Naive thymus-derived CD4-positive, alpha-beta T cell (primary cell): ENCODE measurements at places on chromosomes 5 and 9.

DNA sequence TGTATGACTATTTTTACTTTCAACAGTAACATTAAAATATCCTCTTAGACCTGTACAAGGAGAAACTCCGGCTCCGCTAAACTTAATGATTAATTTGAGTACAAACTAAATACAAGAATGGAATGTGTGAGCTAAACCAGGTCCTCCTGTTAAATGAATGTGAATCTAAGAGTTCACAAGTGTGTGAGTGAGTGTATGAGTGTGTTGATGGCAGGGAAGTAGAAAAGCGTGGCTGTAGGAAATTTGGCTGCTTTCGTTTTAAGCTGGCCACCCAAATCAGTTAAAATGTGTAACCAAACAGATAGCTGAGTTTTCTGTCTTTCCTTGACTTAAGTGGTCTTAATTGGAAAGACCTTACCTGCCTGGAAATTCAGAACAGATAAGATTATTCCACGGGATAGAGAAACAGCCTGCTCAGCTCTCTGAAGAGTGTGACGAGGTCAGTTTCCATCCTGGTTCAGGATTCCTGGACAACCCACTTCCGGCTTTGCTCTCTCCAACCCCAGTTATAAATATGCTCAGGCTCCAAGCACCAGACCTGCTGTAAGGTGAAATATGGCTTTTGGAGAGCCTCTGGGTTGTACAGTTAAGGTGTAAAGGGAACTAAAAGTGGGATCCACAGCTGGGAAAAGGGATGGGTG, 908.6 kb upstream of the EDIL3 start:
- no peak for DNase-seq
- H3K27ac ChIP-seq, result no peak overlapping the region
- H3K4me3 ChIP-seq, result no peak overlapping the region
- no peaks in the 10 kb centered on the region for H3K36me3 ChIP-seq
- no peaks in the 10 kb centered on the region for H3K27me3 ChIP-seq
- H3K4me1 ChIP-seq, result no peaks in the 10 kb centered on the region

DNA sequence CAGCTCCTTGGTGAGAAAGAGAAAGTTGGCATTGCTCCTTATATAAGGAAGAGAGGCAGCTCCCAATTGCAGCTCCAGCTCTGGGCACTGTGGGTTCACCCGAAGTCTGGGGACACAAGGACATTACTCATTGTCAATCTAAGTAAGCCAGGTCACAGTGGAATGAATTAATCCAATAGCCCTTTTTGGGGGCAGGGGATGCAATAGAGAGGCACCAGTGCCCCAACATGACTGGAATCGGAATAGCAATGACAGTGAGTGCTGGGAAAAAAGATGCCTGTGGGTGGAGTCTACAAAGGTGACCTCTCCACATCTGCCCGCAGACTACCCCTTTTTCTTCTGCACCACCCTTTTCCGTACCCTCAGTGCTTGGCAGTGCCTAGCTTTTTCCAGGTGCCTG, 11.1 kb upstream of the NEUROG1 start:
- no peak for DNase-seq
- peaks cover 7% of the 10 kb centered on the region for H3K4me1 ChIP-seq
- no peaks in the 10 kb centered on the region for H3K36me3 ChIP-seq
- H3K4me3 ChIP-seq, result no peak overlapping the region
- no peak overlapping the region for H3K27ac ChIP-seq

DNA sequence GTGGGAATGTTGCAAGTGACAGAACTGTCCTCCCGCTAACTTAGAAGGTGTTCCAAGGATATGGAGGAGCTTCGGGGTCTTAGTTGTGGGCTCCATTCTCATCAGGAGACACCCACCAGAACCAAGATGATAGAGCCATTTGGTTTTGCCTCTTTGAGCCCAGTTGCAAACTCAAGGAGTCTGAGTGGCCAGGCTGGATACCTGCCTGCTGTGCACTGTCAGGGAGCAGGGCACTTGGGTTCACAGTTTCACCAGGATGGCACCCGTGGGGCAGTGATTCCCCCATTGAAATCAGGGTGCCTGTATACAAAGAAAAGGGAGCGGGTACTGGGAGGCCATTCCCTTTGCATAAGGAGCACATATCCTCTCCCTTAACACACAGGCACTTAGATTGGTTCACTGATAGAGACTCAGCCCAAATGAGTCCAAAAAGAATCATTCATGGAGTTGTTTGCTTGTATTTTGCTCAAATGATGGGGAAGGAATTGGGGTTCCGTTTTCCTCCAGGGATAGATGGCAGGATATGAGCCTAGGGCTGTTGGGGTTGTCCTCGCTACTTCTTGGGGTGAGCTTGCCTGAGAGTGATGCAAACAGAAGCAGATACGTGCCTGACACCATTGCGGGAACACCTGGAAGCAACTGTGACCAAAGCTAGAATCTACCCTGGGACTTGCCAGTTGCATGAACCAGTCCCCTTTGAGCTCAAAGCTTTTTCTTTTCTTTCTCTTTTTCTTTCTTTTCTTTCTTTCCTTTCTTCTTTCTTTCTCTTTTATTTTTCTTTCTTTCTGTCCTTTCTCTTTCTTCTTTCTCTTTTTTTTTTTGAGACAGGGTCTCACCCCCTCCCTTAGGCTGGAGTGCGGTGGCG, 1.3 kb upstream of the PRR7 start:
- peaks cover 38% of the 10 kb centered on the region for H3K4me1 ChIP-seq
- H3K27me3 ChIP-seq, result no peaks in the 10 kb centered on the region
- no peak for DNase-seq
- peak overlapping the region; percentile 97 for H3K27ac ChIP-seq
- H3K36me3 ChIP-seq, result peaks cover 4% of the 10 kb centered on the region

- H3K4me3 ChIP-seq, result no peak overlapping the region
- H3K4me1 ChIP-seq, result no peaks in the 10 kb centered on the region
- no peaks in the 10 kb centered on the region for H3K27me3 ChIP-seq
Observed at GRCh38 chr5:118637947-118638670, 350.2 kb downstream of the DTWD2 start.

- no peaks in the 10 kb centered on the region for H3K36me3 ChIP-seq
- DNase-seq, result no peak
- H3K4me3 ChIP-seq, result no peak overlapping the region
- H3K4me1 ChIP-seq, result no peaks in the 10 kb centered on the region
- no peaks in the 10 kb centered on the region for H3K27me3 ChIP-seq
Observed at GRCh38 chr9:10875752-10876151, 262.9 kb upstream of the PTPRD start.

DNA sequence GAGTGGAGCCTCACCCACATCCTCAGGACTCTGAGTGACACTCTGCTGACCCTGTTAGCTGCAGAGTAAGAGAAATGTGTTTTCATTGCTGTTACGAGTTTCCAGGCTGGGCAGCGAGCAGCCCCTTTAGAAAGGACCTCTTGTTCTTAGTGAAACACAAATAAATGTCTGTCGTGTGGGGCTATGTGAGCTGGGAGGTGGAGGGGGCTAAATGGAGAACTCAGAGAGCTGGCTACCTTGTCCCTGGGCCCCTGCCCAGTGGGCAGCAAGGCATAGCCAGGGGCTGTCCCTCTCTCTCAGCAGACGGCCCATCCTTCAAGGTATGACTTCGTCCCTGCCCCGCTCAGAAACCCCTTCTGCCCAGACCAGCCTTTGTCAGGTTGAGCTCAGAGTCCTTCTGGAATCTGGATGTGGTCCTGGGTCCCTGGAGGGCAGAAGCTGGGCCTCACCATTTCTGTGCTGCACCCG, 10.2 kb downstream of the DCANP1 start:
- H3K27ac ChIP-seq, result no peak overlapping the region
- H3K27me3 ChIP-seq, result no peaks in the 10 kb centered on the region
- no peaks in the 10 kb centered on the region for H3K4me1 ChIP-seq
- H3K4me3 ChIP-seq, result no peak overlapping the region
- DNase-seq, result no peak
- H3K36me3 ChIP-seq, result no peaks in the 10 kb centered on the region

DNA sequence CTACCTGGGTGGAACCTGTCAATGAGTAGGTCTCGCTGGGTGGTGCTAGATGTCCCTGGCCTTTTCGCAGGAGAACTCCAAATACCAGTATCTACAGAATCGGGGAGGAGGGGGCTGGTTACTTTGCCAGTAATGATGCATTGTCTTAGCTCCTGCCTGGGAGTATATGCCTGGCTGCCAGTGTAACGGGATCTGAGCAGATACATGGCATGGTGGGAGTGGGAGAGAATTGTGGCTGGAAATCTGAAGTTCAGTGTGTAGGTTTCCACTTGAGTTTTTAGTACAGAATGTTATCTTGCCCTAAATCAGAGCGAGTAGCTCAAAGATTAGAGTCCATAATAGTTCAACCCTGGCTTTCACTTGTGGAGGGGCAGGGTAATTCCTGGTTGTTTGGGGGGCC, 38.0 kb upstream of the FANCC start:
- no peaks in the 10 kb centered on the region for H3K4me1 ChIP-seq
- H3K27me3 ChIP-seq, result no peaks in the 10 kb centered on the region
- H3K36me3 ChIP-seq, result no peaks in the 10 kb centered on the region
- no peak for DNase-seq
- H3K27ac ChIP-seq, result no peak overlapping the region
- no peak overlapping the region for H3K4me3 ChIP-seq

- H3K27ac ChIP-seq, result no peak overlapping the region
- H3K4me3 ChIP-seq, result no peak overlapping the region
- no peaks in the 10 kb centered on the region for H3K4me1 ChIP-seq
- no peaks in the 10 kb centered on the region for H3K27me3 ChIP-seq
Observed at GRCh38 chr9:79362100-79363081, 209.4 kb upstream of the TLE4 start.

GRCh38 chr5:81007637-81008027, 47.5 kb downstream of the RASGRF2 start:
- no peak for DNase-seq
- peak overlapping the region; percentile 53 for H3K4me3 ChIP-seq
- H3K27ac ChIP-seq, result peak overlapping the region; percentile 80

DNA sequence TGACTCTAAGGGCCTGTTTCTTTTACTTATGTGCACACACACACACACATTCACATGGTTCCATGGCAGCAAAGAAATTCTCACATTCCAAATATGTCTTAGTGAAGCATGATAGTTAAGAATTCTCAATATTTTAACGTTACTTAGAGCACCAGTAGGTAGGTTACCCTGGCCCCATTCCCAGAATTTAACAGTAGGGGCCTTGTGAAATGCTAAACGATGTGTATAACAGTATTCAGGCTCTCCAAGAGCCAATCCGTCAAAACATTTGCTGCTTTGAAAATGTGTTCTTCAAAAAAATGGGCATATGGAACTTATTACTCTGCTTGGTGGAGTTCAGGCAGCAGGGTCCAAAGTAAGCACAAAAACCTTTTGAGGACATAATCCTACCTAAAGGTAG, 93.7 kb upstream of the DAB2 start:
- no peak for DNase-seq
- no peak overlapping the region for H3K4me3 ChIP-seq

- H3K27ac ChIP-seq, result no peak overlapping the region
- H3K4me3 ChIP-seq, result no peak overlapping the region
- H3K36me3 ChIP-seq, result no peaks in the 10 kb centered on the region
- DNase-seq, result no peak
Observed at GRCh38 chr5:103589357-103589756, 26.8 kb upstream of the NUDT12 start.

DNA sequence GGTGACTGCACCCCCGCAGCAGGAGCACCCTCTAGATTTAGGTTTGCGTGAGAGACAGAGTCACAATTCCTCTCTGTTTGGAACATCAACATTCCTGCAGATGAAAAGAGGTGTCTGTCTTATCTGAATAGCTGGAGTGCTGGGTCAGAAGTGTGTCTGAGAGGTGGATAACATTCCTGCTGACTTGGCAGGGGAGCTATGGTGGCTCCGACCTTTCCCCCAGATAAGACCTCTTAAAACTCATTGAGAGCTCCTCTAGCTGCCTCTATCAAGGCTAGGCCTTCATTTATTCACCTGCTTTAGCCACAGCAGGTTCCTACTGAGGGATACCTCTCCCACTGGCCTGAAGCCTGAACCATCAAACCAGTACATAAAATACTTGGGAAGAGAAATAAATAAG, 615.5 kb downstream of the LRRC70 start:
- no peaks in the 10 kb centered on the region for H3K4me1 ChIP-seq
- no peak for DNase-seq
- no peaks in the 10 kb centered on the region for H3K36me3 ChIP-seq
- H3K4me3 ChIP-seq, result no peak overlapping the region
- H3K27ac ChIP-seq, result no peak overlapping the region
- H3K27me3 ChIP-seq, result no peaks in the 10 kb centered on the region

GRCh38 chr5:124725040-124725434, 21.4 kb downstream of the ZNF608 start:
- no peaks in the 10 kb centered on the region for H3K4me1 ChIP-seq
- H3K36me3 ChIP-seq, result no peaks in the 10 kb centered on the region
- H3K27me3 ChIP-seq, result no peaks in the 10 kb centered on the region
- no peak overlapping the region for H3K4me3 ChIP-seq

GRCh38 chr5:88248743-88249540, 19.7 kb downstream of the TMEM161B start:
- DNase-seq, result no peak
- H3K27me3 ChIP-seq, result no peaks in the 10 kb centered on the region
- H3K27ac ChIP-seq, result no peak overlapping the region
- no peak overlapping the region for H3K4me3 ChIP-seq
- H3K4me1 ChIP-seq, result peaks cover 7% of the 10 kb centered on the region
- no peaks in the 10 kb centered on the region for H3K36me3 ChIP-seq

DNA sequence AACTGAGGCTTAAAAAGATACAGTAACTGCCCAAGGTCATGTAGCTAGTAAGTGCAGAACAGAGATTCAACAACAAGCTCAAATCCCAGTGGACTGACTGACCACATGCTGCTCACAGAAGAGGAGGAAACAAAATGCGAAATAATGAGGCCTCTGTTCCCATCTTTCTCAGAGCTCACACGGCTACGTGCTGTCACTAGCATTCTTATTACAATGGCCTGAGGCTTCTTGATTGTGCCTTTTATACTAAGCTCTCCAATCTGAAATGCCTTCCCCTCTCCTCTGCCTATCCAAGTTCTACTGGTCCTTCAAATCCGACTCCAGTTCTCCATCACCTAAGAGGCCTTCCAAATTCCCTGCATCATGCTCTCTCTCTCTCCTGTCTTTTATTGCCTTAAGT, 26.0 kb downstream of the SGTB start:
- H3K36me3 ChIP-seq, result peaks cover 10% of the 10 kb centered on the region
- no peaks in the 10 kb centered on the region for H3K4me1 ChIP-seq
- H3K27me3 ChIP-seq, result no peaks in the 10 kb centered on the region
- DNase-seq, result no peak

DNA sequence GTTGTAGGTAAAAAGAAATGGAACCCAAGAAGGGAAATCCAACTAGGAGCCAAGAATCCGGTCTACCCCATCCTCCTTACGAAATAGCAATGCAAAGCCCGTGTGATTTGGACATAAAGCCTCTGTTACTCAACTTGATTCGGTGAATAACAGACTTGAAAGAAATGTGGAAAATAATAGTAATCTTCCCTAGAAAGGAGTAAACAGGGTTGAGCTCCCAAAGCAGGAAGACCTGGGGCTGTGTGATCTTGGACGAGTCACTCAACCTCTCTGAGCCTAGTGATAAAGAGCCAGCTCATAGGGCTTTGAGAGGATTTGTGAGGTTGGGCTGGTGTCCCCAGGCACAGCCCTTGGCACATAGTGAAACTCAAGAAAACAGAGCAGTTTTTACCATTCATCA, 42.7 kb upstream of the IL17B start:
- DNase-seq, result no peak
- H3K27ac ChIP-seq, result no peak overlapping the region
- peaks cover 13% of the 10 kb centered on the region for H3K4me1 ChIP-seq
- no peaks in the 10 kb centered on the region for H3K36me3 ChIP-seq
- no peak overlapping the region for H3K4me3 ChIP-seq
- no peaks in the 10 kb centered on the region for H3K27me3 ChIP-seq

- no peaks in the 10 kb centered on the region for H3K27me3 ChIP-seq
- no peak overlapping the region for H3K4me3 ChIP-seq
- no peaks in the 10 kb centered on the region for H3K4me1 ChIP-seq
- H3K27ac ChIP-seq, result no peak overlapping the region
- no peaks in the 10 kb centered on the region for H3K36me3 ChIP-seq
- no peak for DNase-seq
Observed at GRCh38 chr9:107949061-107949460, 459.5 kb upstream of the KLF4 start.
